ENCODE measurements at places on chromosomes 13 and 19.

- no peak for DNase-seq
Measured at GRCh38 chr19:54389553-54389952, 24.8 kb upstream of the LAIR1 start.

- no peak for DNase-seq
Measured at GRCh38 chr13:113630804-113631203, 27.2 kb downstream of the ATP4B start.

GRCh38 chr13:38821770-38822551, 135.1 kb downstream of the FREM2 start:
- DNase-seq: no peak

DNA sequence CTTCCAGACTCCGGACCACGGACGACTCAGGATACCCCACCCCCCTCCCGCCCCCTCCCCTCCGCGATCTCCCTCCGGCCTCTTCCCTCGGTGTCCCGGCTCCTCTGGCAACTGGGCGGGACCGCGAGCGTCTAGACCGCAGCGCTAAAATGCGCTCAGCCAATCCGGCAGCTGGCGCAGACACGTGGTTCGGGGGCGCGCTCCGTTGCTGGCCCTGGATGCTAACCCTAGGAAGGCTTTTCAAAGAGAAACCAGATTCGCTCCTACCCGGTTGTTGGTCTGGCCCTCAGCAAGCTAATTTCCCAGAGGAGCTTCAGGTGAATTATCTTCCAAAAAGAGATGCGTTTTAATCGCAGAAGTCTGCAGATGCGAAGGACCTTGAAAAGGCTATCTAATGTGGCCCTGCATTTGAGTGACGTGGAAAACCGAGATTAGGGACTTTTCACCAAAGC, at the start of gene DZIP1:
Gene DZIP1 (minus strand): TSS at position 106 of the 452 bp plus-strand sequence. CDS start 2,677 bp downstream, outside the sequence.
- DNase-seq: peak; percentile 84

DNA sequence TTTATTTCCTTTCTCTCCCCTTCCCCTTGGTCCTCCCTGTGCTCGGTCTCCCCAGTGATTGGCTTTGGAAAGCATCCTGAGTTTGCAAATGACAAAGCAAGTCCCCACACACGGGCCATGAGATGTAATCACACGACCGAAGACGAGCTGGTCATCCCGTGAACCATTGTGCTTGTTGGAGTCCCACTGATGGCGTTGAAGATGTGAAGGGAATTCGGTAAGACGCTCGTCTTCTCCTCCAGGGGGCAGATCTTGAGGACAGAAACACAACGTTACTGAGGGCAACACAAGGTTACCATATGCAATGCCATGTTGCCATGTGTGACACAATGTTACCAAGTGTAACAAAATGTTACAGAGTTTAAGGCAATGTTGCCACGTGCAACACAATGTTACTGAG, 42.0 kb upstream of the SLC15A1 start:
- DNase-seq: no peak

DNA sequence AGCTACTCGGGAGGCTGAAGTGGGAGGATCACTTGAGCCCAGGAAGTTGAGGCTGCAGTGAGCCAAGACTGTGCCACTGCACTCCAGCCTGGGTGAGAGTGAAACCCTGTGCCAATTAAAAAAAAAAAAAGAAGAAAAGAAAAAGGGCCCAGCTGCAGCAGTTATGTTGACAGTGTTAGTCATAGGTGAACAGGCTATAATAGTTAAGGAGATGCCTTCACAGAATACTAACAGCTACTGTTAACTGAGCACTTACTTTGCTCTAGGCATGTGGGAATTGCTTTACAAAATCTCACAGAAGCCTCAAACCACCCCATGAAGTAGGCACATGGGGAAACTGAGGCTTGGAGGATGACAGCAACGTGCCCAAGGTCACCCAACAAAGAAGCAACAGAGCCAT, 3.9 kb downstream of the FBXO17 start:
- no peak for DNase-seq
